ENCODE measurements at places on chromosomes 1 and 21. TPM values are rescaled to one million over a fixed set of nuclear protein-coding genes. Genes with fewer than 3 reads are reported as not detected.
A peak's percentile ranks its signal among the peaks of the same experiment; 100 is the strongest.

ARHGEF19 gene
- 5.3 TPM for total RNA-seq

HES4 gene
- total RNA-seq: 1.6 TPM

LRRN2 gene
- not detected for total RNA-seq

GSTM3 gene
- 3.2 TPM for total RNA-seq

SHISA4 gene
- 0.54 TPM for total RNA-seq

EDN2 gene
- not detected for total RNA-seq

GRCh38 chr1:44012404-44012803 is 18.9 kb downstream of the SLC6A9 start:
- DNase-seq: no peak
- no peak overlapping the region for H3K27ac ChIP-seq
- H3K4me1 ChIP-seq: peaks cover 4% of the 10 kb centered on the region
- no peaks in the 10 kb centered on the region for H3K27me3 ChIP-seq

GRCh38 chr1:173190101-173190936 is 16.8 kb downstream of the TNFSF4 start:
- peaks cover 8% of the 10 kb centered on the region for H3K4me1 ChIP-seq
- DNase-seq: no peak
- H3K36me3 ChIP-seq: no peaks in the 10 kb centered on the region
- H3K27ac ChIP-seq: no peak overlapping the region

DNA sequence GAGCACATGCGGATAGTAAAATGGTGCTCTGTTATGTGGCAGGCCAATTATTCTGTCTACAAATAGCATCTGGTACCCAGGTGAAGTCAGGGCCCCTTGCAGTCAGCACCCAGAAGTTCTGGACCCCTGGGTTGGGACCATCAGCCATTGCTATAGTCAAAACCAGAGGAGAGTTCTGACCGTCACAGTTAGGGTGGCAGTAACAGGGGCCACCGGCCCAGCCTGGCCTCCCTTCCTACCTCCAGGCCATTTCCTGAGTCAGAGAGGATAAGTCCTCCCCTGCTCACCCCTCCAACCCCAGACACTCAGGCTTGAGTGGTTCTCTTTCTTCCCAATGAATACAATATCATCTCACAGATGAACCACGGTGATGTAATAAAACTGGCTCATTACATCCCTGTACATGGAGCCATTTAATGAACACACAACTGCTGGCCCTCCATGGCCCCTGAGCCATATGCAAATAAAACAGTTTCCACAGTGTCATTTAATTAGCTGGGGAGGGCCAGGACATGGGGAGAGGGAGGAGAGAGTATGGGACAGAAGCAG is 673.6 kb downstream of the MATN1 start:
- H3K4me3 ChIP-seq: no peak overlapping the region
- peaks cover 14% of the 10 kb centered on the region for H3K27me3 ChIP-seq
- no peak for DNase-seq
- no peaks in the 10 kb centered on the region for H3K36me3 ChIP-seq

GRCh38 chr21:30340714-30341573 is 3.5 kb upstream of the KRTAP27-1 start:
- DNase-seq: peak; percentile 40
- no peaks in the 10 kb centered on the region for H3K36me3 ChIP-seq
- H3K27ac ChIP-seq: no peak overlapping the region
- no peaks in the 10 kb centered on the region for H3K27me3 ChIP-seq

GRCh38 chr1:112507921-112508277 is 866 bp upstream of the WNT2B start:
- DNase-seq: no peak
- H3K4me3 ChIP-seq: peak overlapping the region; percentile 69
- H3K27me3 ChIP-seq: peaks cover 66% of the 10 kb centered on the region
- no peaks in the 10 kb centered on the region for H3K36me3 ChIP-seq
- H3K27ac ChIP-seq: no peak overlapping the region

- DNase-seq: no peak
- H3K4me1 ChIP-seq: no peaks in the 10 kb centered on the region
- no peaks in the 10 kb centered on the region for H3K36me3 ChIP-seq
- no peaks in the 10 kb centered on the region for H3K27me3 ChIP-seq
- H3K27ac ChIP-seq: no peak overlapping the region
These were observed 57.9 kb downstream of the FMN2 start for GRCh38 chr1:240149484-240150094.

GRCh38 chr1:177065430-177065829 is 99.1 kb downstream of the ASTN1 start:
- no peak for DNase-seq
- H3K36me3 ChIP-seq: no peaks in the 10 kb centered on the region
- no peak overlapping the region for H3K4me3 ChIP-seq
- no peaks in the 10 kb centered on the region for H3K27me3 ChIP-seq
- no peaks in the 10 kb centered on the region for H3K4me1 ChIP-seq

- no peak for DNase-seq
- no peak overlapping the region for H3K27ac ChIP-seq
These were observed 24.1 kb upstream of the MPZL1 start for GRCh38 chr1:167697667-167698141.

GRCh38 chr21:28899744-28900143 is 92.9 kb downstream of the LTN1 start:
- no peak for DNase-seq
- H3K4me1 ChIP-seq: no peaks in the 10 kb centered on the region
- H3K36me3 ChIP-seq: no peaks in the 10 kb centered on the region
- H3K27ac ChIP-seq: no peak overlapping the region

- H3K4me1 ChIP-seq: no peaks in the 10 kb centered on the region
- DNase-seq: no peak
- H3K27ac ChIP-seq: no peak overlapping the region
- no peaks in the 10 kb centered on the region for H3K36me3 ChIP-seq
- H3K27me3 ChIP-seq: peaks cover 2% of the 10 kb centered on the region
These were observed 120.5 kb upstream of the WNT4 start for GRCh38 chr1:22263359-22263758.

GRCh38 chr1:56541408-56541807 is 38.0 kb downstream of the PLPP3 start:
- no peaks in the 10 kb centered on the region for H3K36me3 ChIP-seq
- no peak overlapping the region for H3K4me3 ChIP-seq
- H3K4me1 ChIP-seq: no peaks in the 10 kb centered on the region
- H3K27ac ChIP-seq: no peak overlapping the region

- peak; percentile 26 for DNase-seq
- H3K27me3 ChIP-seq: peaks cover 33% of the 10 kb centered on the region
- H3K4me1 ChIP-seq: no peaks in the 10 kb centered on the region
- no peaks in the 10 kb centered on the region for H3K36me3 ChIP-seq
- no peak overlapping the region for H3K27ac ChIP-seq
- no peak overlapping the region for H3K4me3 ChIP-seq
These were observed 40.6 kb downstream of the KCNA2 start for GRCh38 chr1:110565565-110565964.

DNA sequence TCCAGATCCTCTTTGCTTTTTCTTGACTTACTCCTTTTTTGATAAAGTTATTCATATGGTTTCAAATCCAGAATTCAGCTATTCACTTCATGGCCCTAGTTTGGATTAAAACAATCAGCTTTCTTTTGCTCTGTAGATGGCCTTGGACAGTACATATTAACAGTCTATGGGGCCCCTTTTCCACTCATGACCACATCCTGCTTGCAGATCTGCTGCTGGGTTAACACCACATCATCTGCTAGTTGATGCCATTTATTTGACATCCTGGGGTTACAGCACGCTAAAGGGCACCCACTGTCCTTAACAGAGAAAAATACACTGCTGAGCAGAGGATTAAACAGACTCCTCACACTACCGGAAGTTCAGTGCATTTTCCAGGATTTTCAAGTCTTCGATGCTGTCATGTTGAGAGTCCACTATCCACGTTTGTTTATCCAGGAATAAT is 941 bp upstream of the IFI16 start:
- H3K4me1 ChIP-seq: peaks cover 36% of the 10 kb centered on the region
- H3K36me3 ChIP-seq: peaks cover 49% of the 10 kb centered on the region
- H3K27me3 ChIP-seq: no peaks in the 10 kb centered on the region
- DNase-seq: peak; percentile 92
- peak overlapping the region; percentile 98 for H3K27ac ChIP-seq

DNA sequence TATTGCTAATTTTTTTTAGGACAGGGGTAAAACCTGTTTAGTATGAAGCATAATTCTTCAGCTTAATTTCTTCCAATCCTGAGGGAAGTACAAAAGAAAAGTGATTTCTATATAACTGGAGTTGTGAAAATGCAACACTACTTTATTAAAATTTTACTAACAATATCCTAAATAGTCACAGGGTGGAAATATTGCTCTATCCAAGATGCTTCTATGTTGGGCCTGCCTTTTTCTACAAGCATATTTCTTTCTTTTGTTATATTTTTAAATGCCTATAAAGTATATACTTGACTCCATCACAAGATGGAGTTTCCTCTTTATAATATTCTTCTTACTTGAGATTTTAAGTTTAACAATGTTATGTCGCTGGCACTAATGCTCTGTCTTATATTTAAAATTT is 37.9 kb downstream of the DTL start:
- H3K27ac ChIP-seq: no peak overlapping the region
- H3K4me1 ChIP-seq: peaks cover 3% of the 10 kb centered on the region
- H3K36me3 ChIP-seq: peaks cover 58% of the 10 kb centered on the region
- H3K4me3 ChIP-seq: no peak overlapping the region

Data from activated CD8-positive, alpha-beta memory T cell treated with anti-CD3 and anti-CD28 coated beads, Interleukin-2, amount 10 ng/mL, durations not matched to agents 7 days and 5 days (primary cell).